Activated T-helper 1 cell treated with anti-CD3 and anti-CD28 coated beads, Interleukin-12 subunit alpha, Interleukin-12 subunit beta, Interleukin-2, Interleukin-4 antibody, amounts not matched to agents 30 ng/mL and 10 ng/mL and 1 ng/mL, durations not matched to agents 14 hours and 24 hours and 36 hours (primary cell): ENCODE measurements at places on chromosomes 11 and 22. TPM values are rescaled to one million over a fixed set of nuclear protein-coding genes. Genes with fewer than 3 reads are reported as not detected.

DNA sequence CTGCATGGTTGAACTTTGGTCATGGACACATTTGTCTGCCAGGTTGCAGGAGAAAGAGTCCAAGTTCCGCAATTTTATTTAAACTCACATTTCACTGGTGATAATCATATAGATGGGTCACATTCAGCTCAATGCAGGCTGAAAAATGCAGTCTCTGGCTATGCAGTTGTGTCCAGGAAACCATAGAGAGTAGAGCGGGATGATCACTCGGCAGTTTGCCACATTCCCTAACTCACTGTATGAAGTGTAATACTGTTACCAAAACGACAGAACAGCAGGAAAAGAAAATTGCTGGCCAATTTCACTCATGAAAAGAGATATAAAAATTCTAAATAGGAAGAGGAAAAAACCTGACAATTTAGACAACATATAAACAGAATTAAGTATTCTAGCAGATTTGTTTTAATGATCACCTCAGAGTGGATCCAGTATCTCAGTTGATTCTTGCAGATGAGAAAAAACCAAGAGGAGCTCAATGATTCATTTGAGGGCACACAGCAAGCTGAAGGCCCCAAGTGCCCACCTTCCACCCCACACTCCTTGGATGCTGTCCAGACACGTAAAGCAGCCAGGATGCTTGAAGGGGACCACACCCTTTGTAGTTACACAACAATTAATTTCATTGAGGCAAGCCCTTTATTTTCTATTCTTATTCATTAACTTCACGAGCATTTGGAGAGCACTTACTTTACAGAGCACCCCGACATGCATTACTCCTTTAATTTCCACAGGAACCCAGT is 422.3 kb downstream of the SOX6 start:
- DNase-seq, result no peak

- no peak for DNase-seq
Observed at GRCh38 chr11:132008872-132009271, 638.5 kb downstream of the NTM start.

GRCh38 chr11:47714554-47715081 is 551 bp downstream of the AGBL2 start:
- DNase-seq, result no peak

DNA sequence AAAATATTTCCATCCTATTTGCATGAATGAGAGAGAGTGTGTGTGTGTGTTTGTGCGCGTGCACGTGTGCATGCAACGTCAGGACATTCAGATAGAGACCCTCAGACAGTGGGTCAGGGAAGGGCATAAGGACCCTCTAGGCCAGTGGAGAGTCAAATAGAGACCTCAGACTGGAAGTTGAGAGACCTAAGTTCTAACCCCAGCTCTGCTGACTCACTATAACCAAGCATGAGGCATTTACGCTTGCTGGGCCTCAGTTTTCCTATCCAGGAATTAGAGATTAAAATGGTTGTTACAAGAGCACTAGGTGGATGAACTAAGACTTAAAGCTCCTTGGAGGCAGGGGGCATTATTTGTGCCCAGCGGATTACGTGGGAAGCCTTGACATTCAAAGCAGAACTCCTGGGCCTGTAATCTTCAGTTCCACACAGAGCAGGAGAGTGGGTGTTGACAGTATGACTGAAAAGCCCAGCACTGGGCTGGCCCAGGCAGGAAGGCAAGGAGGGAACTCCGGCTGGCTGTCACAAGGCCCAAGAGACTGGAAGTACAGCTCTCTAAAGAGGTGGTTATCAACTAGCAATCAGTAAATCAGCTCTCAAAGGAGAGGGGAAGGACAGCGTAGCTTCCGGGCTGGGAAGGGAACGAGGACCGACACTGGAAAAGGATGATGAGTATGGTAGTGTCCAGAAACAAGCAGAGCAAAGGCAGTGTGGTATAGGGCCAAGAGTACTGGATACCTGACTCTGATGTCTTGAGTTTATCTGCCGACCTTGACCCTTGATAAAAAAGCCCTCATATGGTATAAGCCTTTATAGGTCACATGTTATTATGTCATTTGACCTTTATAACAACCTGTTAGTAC is 9.2 kb downstream of the RHOG start:
- DNase-seq, result no peak

DNA sequence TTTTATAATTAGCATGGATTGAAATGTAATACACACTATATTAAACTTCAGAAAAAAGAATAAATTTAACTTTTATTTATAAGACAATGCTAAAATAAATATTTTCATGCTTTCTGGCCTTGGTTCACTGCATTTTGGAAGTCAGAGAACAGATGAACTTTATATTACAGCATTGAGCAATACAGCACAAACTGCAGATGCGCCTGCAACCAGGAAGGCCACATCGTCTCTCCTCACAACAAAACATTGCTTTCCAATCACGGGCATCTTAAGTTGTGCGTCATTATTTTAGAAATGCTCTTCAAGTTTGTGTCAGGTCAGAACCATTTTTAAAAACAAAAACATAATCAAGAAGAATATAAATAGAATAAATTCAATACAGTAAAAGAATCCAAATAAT is 89.3 kb upstream of the CEP126 start:
- DNase-seq, result no peak

DNA sequence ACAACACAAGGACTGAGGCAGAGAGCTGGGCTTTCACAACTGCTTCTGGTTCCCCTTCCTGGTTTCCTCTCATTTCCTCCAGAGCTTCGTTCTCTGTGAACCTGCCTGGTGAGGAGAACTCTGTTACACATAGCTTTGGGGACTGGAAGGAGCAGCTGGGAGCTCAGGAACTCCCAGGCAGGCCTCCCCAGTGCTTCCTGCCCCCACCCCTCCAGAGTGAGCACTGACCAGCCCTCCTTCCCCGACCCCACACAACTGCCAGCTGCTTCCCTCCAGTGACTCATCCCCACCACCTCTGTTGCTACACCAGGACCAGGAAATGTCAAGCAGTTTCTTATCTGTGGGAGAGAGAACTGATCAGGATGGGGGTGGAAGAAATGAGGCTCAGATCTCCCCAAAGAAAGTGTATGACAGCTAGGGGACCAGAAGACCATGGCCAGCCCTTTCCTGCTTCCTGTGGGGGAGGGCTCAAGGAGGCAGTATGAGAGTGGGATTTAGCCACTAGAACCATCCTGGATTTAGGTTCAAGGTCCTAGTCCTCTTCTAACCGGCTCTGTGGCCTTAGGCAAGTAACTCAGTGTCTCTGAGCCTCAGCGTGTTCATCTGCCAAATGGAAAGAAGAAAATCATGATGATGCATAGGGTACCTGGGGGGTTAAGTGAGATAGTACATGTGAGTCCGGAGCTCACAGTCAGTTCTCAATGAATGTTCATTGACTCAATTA is 4.5 kb upstream of the TP53I11 start:
- DNase-seq, result no peak

GRCh38 chr22:23753385-23753784 is 840 bp downstream of the VPREB3 start:
- no peak for DNase-seq

DNA sequence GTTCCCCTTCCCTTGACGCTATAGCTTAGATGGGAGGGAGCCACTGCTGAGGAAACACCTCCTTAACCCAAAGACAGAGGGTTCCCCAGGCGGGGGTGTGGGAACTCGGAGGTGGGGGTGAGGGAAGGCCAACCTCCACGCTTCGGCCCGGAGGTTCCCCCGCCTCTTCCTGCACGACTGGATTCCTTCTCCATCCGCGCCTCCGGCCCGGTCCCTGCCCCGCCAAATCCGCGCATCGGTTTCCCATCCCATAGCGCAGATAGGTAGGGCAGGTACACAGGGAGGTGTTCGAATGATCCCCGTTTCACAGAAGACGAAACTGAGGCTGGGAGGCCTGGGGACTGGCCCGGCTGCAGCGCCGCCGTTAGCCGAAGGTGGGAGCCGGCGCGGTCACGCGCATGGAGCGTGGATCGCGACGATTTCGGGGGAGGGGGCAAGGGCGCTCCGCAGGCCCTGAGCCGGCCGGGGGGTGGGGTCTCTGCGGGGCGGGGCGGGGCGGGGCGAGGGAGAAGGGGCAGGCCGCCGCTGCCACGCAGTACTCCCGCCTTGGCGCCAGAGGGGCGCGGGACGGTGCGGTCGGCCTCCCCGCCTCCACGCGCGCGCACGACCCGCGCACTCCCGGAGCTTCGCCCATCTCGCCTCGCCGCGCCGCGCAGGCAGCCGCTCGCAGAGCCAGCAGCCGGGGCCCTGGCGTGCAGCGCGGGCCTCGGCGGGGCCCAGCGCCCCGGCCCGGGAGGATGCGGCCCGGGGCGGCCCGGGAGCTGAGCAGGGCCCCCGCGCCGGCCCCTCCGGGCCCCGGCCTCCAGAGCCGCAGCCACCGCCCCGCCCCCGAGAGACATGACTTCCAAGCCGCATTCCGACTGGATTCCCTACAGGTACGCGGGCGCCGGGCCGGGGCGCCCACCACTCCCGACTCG is at the start of gene TUB:
Gene TUB (plus strand): TSS at position 538 of the 917 bp plus-strand sequence. CDS start 300 bp downstream, at position 838.
- no peak for DNase-seq

- DNase-seq, result no peak
Observed at GRCh38 chr22:29266564-29267461, 968 bp downstream of the RHBDD3 start.

GRCh38 chr11:61966734-61967115 is 709 bp downstream of the FTH1 start:
- DNase-seq, result no peak

DNA sequence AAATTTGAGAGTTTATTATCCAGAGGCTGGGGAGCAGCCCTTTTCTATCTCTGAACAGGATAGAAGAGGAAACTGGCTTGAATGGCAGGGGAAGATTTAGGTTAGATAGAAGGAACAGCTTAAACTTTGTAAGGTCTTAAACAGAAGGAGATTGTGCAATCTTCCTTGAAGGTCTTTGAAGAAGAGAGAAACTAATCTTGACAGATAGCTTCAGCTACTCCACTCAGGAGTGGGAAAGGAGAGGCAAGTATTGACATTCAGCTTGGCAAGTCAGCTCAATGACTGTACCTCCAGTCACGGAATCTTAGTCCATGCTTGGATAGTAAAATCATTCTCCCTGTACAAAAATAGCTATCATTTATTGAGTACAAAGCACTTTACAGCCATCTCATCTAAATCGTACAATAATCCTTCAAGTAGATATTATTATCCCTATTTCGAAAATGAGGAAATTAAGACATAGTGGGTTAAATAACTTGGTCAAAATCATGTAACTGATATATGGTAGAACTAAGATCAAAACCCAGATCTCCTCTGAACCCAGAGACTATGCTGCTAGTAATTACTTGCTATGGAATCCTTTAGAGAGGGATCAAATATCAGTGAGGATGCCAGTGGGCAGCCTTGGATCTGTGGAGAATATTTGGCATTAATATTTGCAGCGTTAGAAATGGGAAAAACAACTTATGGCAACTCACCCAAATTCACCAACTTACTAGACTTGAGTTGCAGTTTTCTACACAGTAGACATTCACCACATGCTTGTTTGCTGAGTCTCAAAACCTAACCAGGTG is 14.6 kb downstream of the C11orf97 start:
- no peak for DNase-seq

- DNase-seq, result no peak
Observed at GRCh38 chr11:1224111-1224490, 1.2 kb downstream of the MUC5B start.

GRCh38 chr22:50015451-50016307 is 3.1 kb upstream of the IL17REL start:
- DNase-seq, result no peak

- no peak for DNase-seq
Observed at GRCh38 chr11:103789952-103790351, 246.5 kb upstream of the DDI1 start.

SYVN1 gene
- 42.3 and 45.8 TPM in 2 replicates for total RNA-seq

TRIM51 gene
- not detected in 2 replicates for total RNA-seq

ARHGAP42 gene
- 0.10 and 0.24 TPM in 2 replicates for total RNA-seq

SAA1 gene
- total RNA-seq, result not detected in 2 replicates

TMEM86A gene
- total RNA-seq, result 0.52 and 0.93 TPM in 2 replicates

ZFP91 gene
- 59.2 and 60.2 TPM in 2 replicates for total RNA-seq

TEX54 gene
- 1.2 and 1.3 TPM in 2 replicates for total RNA-seq

ARFIP2 gene
- total RNA-seq, result 51.5 and 53.8 TPM in 2 replicates

ACRV1 gene
- total RNA-seq, result not detected in 2 replicates

SCN3B gene
- not detected in 2 replicates for total RNA-seq

PRG2 gene
- not detected in 2 replicates for total RNA-seq

DCDC1 gene
- total RNA-seq, result not detected in 2 replicates

PAMR1 gene
- not detected in 2 replicates for total RNA-seq

C22orf15 gene
- 0.29 and 0.49 TPM in 2 replicates for total RNA-seq

MRGPRX3 gene
- total RNA-seq, result not detected in 2 replicates
